ENCODE measurements at places on chromosomes 2 and 18.
A peak's percentile ranks its signal among the peaks of the same experiment; 100 is the strongest.

- no peak for DNase-seq
These were observed 69.7 kb upstream of the LYPD6B start for GRCh38 chr2:148968776-148969319.

GRCh38 chr2:74550231-74550630, 3.5 kb downstream of the LOXL3 start:
- peak; percentile 40 for DNase-seq

DNA sequence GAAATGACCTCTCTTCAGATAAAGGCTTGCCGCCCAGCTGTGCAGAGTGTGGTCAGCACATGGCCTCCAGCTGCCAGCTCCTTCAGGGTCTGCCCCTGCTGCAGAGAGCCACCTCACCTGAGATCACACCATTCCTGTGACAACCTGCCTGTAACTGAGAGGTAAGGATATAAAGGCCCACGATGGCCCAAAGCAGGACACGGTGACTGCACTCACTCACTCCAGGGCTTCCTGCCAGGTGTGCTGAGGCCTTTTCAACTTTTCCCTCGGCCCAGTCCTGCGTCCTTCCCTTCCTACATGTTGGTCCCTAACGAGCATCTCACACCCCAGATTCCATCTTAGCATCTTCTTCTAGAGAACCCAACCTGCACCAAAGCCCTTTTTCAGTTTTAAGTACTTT, 36.2 kb downstream of the ANKRD44 start:
- no peak for DNase-seq

DNA sequence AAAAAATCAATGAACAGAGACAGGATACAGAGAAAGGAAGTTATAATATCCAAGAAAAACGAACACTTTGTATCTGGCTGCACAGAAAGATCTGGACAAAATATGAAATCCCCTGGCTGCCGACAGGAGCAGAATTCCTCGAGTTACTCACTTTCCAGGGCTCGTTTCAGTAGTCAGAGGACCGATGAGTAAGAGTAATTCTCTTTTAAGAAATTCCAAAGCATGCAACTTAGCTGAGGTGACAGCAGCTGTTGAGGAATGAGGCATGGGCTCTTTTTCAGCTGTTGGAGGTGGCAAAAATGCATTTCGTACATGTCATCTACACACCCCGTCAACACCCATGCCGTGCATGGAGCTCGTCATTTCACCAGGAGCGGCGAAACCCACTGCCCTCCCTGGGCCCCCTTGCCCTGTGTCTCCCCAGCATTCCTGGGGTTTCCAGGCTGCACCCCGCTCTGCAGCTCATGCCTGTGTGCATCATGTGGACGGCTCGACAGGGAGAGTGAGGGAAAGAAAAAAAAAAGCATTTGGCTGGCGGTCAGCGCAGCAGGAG, 210.8 kb upstream of the SMIM21 start:
- DNase-seq, result peak; percentile 88

- no peak for DNase-seq
These were observed 11.1 kb upstream of the NTSR2 start for GRCh38 chr2:11680901-11681721.

DNA sequence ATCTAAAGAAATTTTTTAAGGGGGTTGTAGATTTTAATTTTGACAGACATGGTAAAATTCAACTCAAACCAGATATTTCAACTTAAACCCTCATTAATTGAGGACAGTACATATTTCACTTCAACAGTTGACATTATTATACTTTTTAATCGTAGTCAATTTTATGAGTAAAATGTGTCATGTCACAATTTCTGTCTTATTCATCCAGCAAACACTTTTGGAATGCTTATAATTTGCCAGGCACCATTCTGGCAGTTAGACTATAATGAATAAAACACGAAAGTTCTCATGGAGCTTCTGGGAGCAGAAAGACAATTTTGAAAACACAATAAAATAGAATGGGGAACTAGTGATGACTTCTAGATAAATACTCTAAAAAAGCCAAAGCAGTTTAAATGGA, 1094.8 kb downstream of the SUCLG1 start:
- peak; percentile 86 for DNase-seq

DNA sequence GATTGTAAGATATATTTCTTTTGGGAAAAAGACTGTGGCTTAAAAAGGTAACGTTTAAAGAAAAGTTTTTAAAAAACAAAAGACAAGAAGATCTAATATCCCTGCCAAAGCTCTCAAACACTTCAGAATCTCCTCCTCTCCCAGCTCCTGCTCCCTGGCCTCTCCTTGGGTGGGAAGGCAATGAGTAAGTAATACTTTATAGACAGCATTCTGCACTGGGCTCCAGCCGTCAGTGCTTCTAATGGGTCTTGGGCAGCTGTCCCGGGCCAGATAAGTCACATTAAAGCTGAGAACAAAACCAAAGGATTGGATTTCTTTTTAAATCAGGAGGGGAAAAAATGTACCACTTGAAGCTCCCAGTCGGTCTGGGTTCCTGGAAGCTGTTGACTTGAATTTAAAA, 133.7 kb downstream of the ALPK2 start:
- DNase-seq, result no peak

DNA sequence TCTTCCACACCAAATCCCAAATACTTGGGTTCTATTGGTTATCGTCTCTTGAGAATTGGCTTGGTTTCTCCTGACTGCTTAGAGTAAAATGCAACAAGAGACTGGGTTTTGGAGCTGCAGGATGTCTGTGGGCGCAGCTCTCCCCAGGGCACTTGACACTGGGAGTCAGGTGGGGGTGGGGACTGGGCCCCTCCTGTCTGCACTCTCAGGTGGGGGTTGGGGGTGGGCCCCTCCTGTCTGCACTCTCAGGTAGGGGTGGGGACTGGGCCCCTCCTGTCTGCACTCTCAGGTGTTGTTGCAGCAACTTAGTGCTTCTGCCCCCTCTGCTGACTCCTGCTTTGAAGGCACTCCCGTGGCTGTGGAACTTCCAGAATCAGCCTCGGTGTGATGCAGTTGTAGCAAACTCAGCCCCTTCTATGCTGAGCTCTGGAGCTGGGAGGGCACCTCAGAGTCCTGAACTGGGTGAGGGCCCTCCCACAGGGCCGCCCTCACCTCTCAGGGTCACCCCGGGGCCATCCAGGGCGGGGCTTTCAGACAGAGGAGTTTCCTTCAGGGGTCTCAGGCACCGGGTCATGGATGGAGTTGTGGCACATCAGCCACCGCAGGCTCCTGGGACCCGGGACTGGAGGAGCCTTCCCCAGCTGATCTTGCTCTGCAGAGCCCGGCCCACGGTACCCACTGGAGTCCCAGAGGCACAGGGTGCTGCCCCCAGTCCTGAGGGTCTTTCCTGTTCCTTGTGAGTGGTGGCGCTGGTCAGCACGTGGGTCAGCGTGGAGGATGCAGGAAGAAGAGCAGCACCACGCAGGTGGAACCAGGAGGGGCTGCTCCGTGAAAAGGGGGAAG, 22.9 kb upstream of the CIDEA start:
- DNase-seq, result no peak

Data from fibroblast of skin of back (primary cell).